ENCODE measurements at places on chromosomes 1 and 21. TPM values are rescaled to one million over a fixed set of nuclear protein-coding genes. Genes with fewer than 3 reads are reported as not detected.

The TRIM46 gene
- 0.43 TPM for total RNA-seq

The CLDN17 gene
- total RNA-seq: not detected

- DNase-seq: no peak
These were observed 182.0 kb downstream of the CDC42BPA start for GRCh38 chr1:227136210-227136820.

- no peak for DNase-seq
These were observed 60.1 kb downstream of the ELK4 start for GRCh38 chr1:205571747-205572146.

DNA sequence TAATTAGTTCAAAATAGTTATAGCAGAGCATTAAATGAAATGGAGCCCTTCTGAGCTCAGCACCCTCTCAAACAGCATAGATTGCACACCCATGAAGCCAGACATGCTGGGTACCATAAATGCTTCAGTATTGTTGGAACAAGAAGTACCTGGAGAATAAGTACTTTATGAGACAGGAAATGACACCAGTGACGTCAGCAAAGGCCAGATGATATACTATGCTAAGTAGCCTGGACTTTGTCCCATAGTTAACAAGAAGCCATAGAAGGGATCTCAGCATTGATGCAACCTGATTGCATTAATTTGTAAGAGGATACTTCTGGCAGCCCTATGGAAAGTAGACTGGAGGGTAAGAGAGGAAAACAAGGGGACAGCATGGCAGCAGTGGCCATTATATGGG, 16.3 kb upstream of the GADD45A start:
- DNase-seq: no peak

- DNase-seq: no peak
These were observed 43.7 kb downstream of the SYT6 start for GRCh38 chr1:114109981-114110380.

Data from upper lobe of right lung (tissue), 1 donor.